ENCODE measurements at places on chromosomes 2 and 18. TPM values are rescaled to one million over a fixed set of nuclear protein-coding genes. Genes with fewer than 3 reads are reported as not detected.

The ACADL gene
- 1.5 TPM for total RNA-seq

The BCL2 gene
- total RNA-seq = 14.3 TPM

DNA sequence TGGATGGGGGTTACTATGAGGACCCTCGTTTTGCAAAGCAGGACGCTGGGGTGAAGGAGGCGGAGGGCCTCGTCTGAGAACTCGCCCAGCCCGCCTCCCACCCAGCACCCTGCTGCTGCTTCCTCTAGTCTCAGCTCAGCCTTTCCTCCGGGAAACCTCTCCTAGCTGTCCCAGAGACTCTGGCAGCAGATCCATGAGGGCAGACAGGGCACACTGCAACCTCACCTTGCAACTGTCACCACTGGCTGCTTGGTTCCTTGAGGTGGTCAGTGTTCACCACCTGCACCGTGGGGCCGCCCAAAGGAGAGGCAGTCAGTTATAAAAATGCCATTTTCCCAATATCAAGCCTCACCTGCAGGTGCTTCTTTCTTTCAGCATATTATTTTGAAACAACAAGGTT is 45.6 kb downstream of the PARD6G start:
- DNase-seq = no peak

The ZNF532 gene
- 16.2 TPM for total RNA-seq

The CRYGC gene
- not detected for total RNA-seq

DNA sequence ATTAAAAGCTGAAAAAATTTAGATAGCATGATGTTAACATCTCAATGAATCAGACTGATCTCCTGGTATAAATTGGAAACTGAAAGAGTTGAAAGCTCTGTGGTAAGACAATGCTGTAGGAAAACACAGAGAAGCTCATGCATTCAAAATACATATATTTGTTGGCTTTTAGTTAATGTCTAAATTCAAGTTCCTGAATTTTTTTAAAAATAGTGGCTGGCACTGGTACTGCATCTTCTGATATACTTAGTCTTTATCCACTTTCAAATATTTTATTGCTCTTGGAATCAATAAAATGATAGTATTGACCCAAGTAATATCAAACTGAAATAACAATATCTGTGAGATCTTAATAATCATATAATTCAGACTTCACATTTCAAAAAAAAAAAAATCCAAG is 151.4 kb upstream of the FIGN start:
- DNase-seq = no peak

- DNase-seq = no peak
These were observed 2.9 kb upstream of the SLC19A3 start for GRCh38 chr2:227720680-227721079.

DNA sequence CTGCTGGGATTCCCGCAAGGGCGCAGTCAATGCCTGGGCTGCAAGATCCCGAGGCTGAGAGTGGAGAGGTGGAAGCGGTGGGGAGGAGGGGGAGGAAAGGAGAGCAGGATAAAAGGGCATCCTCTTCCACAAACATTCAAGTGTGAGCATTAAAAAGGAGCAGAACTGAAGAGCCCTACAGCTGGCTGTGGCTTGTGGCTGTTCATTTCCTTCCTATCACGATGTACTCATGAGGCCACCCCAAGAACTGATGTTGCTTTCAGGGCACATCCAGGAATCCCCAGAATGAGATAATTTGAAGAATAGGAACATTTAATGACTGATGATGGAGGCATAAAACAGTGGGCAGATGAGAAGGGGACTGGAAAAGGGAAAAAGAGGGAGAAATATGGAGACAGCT is 230.8 kb upstream of the SMIM21 start:
- DNase-seq = no peak

DNA sequence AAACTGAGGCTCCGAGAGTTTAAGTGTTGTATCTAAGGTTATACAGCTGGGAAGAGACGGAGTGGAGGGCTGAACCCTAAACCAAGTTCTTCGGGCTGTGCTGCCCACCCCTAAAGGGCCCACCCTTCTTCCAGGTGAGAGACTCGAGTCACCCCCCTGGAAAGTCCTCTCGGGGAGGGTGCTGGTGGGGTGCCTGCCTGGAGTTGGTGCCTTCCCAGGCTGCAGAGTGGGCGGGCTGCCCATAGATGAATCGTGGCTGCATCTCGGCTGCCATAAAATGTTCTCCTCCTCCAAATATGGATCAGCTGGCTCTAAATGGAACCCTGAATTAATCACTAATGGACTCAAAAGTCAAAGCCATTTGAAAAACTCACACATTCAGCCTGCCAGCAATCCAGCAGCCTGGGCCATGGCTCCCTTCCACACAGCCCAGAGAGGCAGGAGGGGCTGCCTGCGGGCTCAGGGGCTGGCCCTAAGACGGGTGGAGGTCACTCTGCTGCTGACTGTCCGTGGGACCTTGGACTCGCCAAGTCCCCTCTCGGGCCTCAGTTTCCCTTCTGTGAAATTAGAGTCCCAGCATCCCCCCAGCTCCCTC is 7.7 kb downstream of the CIB4 start:
- no peak for DNase-seq

The RTKN gene
- total RNA-seq = 46.4 TPM

The TFCP2L1 gene
- total RNA-seq = 52.7 TPM

The OR6B2 gene
- not detected for total RNA-seq

The FTCDNL1 gene
- not detected for total RNA-seq

The ARHGAP28 gene
- 1.9 TPM for total RNA-seq

- DNase-seq = no peak
These were observed 1631.7 kb downstream of the DPP10 start for GRCh38 chr2:116074161-116074560.

DNA sequence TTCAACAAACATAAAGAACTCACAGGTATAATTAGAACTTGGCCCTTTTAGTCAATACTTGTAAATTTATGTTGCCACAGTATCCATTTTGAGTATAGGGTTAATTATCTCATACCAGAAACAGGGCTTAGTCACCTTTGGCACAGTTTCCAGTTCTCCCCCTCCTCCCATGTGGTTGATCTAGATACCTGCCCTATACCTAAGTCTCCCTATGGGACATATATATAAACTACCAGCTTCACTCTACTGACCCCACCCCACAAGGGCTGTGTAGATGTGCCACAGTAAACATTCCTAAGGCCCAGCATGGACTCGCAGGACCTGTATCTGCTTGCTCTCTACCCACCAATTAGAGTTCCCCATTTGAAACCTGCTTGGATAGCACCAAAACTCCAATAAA is 371.7 kb upstream of the RND3 start:
- DNase-seq = no peak

The POU3F3 gene
- total RNA-seq = not detected

All from transverse colon (tissue), 4 donors.